Stimulated activated CD4-positive, alpha-beta T cell treated with anti-CD3 and anti-CD28 coated beads, Interleukin-4, amount 100 ng/mL, for 48 hours (primary cell): ENCODE measurements at places on chromosomes 7 and 10.

GRCh38 chr10:51544933-51545332 is 154.5 kb downstream of the CSTF2T start:
- DNase-seq, result no peak

GRCh38 chr10:50224330-50224952 is 26.9 kb downstream of the ASAH2 start:
- DNase-seq, result no peak

- DNase-seq, result no peak
Observed at GRCh38 chr7:1993031-1993695, 239.6 kb downstream of the MAD1L1 start.

DNA sequence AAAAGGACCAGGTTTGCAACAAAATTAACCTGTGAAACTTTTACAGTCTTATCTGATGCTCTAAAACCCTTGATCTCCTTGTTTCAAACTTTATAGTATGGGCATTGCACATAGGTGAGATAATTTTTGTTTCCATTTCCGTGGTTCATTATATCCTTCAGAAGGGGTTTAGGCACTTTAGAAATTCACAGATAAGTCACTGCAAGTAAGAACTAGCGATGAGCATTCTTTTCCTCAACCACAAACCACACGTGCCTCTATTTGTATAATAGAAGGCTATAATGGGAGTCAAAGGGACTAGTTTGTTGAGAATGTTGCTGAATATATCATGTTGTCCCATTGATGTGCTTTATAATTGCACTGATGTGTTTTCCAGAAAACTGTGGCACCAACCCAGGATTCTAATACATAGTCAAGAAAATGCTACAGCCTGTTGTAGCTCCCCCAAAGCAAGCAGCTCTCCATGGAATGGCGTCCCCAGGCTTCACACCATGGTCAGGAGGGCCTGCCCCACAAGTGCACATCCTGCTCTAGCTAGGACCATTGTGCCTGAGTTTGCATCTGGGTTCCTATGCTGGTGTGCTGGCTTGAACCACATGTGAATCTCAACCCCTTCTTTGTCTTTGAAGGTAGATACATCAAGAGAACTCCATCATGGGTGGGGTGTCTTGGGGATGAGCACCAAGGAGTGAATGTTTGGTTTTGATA is 14.0 kb upstream of the ATXN7L1 start:
- DNase-seq, result peak; percentile 36

DNA sequence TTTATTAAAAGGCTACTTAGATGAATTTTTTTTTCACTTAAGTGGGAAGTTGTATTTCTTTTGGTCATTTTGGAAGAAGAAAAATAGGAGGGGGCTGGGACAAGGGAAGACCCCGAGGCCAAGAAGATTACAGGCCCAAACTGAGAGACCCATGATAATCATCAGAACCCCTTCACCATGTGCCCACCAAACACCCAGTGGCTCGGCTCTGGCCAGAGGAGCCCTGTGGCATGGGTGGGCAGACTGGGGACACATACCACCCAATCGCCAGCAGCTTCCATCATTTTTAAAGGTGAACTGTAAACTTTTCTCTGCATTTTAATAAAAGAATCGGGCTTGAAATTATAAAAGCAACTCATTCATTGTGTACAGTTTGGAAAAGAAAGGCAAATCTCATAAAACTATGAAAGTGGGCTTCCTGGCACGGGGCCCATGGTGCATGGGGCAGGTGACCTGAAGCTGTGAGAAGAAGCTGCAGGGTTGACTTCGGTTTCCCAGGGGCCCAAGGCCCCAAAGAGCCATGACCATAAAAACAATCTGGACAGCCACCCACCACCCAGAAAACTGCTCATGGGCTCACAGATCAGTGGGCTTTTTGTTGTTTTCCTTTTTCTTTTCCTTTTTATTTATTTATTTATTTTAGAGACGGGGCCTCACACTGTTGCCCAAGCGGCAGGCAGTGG is 29.4 kb upstream of the RET start:
- DNase-seq, result no peak

- no peak for DNase-seq
Observed at GRCh38 chr10:132946-133898, 2.0 kb upstream of the ZMYND11 start.

DNA sequence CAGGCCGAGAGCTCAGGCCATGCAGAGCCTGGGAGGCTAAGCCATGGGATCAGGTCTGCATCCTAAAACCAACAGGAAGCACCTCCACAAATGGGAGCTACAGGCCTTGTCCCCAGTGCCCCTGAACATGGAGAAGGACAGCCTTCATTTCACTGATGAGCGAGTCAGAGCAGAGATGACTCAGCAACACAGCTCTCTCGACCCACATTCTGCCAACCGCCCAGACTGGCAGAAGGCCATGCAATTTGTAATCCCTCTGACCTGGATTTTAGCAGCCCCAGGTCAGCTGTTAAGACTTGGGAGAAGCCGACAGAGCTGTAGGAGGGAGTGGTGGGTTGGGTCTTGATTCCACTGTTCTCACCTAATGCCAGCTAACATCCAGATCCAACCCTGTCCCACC is 25.5 kb downstream of the VOPP1 start:
- no peak for DNase-seq

DNA sequence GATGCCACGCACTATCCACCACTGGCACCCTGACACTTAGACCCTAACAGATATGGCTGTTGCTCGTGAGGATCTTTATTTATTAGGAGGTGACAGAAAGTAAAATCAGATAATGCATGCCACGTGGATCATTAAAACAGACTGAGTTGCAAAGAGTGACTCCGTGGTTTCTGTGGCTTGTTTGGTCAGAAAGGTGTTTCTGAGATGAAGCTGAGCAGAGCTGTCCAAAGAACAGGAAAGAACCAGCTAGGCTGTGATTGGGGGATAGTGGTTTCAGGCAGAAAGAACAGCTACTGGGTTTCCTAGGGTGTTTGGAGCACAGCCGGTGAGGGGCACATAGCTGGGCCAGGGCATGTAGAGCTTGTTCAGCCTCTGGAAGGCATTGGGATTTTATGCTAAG is 34.4 kb downstream of the CSGALNACT2 start:
- no peak for DNase-seq

DNA sequence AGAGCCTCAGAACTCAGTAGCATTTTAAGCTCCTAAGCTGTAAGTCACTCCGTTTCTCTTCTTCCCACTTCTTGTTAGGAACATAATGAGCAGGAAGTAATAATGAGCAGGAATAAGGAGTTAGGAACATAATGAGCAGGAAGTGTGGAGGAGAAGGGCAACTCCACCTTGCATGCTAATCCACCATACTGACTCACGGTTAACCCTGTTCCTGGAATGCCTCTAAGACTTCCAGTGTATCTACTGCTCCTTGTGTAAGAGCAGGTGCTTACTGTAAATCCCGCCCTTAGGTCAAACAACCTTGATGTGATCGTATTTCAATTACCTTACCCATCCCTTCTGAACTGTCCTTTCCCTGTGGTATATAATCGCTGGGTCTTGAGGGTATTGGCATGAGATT is 528.7 kb downstream of the CALN1 start:
- no peak for DNase-seq

GRCh38 chr10:13270877-13271551 is 28.9 kb downstream of the PHYH start:
- DNase-seq, result no peak

DNA sequence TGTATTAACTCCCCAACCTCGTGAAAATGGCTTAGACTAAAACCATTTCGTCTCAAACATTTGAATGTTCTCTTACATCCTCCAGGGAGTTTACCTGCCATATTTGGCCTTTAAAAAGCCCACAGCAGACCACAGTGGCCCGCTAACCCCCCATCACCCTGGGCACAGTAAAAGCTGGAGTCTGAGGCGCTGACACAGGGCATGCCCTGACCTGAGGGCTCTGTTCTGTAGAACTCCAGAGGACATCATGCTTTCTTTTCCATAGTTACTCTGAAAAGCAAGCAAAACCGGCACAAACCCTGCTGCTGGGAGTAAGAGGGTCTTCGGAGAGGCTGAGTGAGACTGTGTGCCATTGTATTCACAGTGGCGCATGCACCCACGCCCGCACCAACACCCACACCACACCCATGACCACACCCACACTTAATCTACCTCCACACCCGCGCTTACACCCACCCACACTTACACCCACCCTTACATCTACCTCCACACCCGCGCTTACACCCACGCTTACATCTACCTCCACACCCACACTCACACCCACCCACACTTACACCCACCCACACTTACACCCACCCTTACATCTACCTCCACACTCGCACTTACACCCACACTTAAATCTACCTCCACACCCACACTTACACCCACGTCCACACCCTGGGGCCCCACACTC is 32.1 kb downstream of the LRRC27 start:
- peak; percentile 26 for DNase-seq

- no peak for DNase-seq
Observed at GRCh38 chr10:27474741-27475140, 29.4 kb upstream of the RAB18 start.

DNA sequence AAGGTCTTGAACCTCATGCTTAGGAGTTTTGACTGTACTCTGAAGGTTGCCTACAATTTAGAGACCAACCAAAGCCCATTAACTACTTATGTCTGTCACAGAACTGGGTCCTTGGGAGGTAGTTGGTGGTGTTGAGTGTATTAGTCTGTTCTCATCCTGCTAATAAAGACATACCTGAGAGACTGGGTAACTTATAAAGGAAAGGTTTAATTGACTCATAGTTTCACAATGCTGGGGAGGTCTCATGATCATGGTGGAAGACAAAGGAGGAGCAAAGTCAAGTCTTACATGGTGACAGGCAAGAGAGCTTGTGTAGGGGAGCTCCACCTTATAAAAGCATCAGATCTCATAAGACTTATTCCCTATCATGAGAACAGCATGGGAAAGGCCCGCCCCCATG is 319.6 kb upstream of the ZMIZ1 start:
- DNase-seq, result no peak

DNA sequence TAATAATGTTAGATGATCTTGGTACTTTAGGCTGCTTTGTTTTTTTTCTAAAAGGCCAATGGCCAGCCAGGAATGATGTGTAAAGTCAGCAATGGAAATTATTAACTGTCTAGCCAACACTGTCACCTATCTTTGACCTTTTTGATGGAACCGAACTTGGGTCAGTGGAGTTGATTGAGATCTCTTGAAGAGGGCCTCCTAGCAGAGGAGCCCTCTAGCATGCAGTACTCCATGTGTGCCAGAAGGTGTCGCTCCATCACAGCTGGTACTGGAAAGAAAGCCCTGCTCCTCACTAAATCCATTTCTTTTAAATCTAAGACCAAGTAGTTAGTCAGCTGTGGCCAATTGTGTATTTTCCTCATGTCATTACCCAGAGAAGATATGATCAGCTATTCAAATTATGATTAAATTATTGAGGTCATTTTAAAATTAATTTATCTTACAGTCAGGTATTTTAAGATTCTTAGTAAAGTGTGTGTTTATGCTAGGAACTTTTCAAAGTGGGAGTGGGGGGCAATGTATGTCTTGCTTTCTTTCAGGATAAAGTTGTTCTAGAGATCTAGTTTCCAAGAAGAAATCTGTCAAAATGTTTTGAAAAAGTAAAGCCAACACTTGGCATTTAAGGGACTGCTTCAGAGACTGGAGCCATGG is 33.1 kb upstream of the CROT start:
- DNase-seq, result peak; percentile 47

GRCh38 chr10:15168291-15168785 is at the start of gene NMT2:
NMT2 (minus strand) TSS chr10:15168693; CDS start chr10:15168612, 81 bp downstream.
- DNase-seq, result no peak

GRCh38 chr7:45647967-45648670 is 74.0 kb downstream of the ADCY1 start:
- DNase-seq, result no peak

GRCh38 chr7:131737746-131738465 is 181.5 kb upstream of the PODXL start:
- no peak for DNase-seq

GRCh38 chr10:92891885-92892690 is 43.8 kb downstream of the EXOC6 start:
- DNase-seq, result no peak
